ENCODE measurements at places on chromosomes 4 and X.

GRCh38 chrX:643911-644303 is 13.3 kb downstream of the SHOX start:
- no peak for DNase-seq

- DNase-seq = peak; percentile 79
Observed at GRCh38 chrX:38561126-38561868, at the start of gene TSPAN7. TSS of gene TSPAN7 (plus strand) at chrX:38561542. CDS start at chrX:38561547, 5 bp downstream.

DNA sequence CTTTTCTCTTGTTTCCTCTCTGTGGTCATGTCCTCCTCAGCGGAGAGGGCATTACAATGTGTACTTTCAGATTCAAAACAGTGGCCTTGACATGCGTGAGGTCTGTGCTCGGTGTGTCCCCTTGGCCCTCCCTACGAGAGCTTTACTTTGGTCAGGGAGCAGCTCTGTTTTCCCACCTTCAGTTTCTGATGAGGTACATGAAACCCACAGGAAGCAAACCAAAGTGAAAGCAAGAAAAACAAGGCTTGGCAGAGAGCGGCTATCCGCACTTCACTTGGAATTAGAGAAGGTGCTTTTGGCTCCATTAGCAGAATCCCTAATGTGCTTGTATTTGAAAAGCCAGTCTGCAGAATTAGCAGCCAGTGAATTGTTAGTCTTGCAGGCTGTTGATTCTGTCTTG is 19.5 kb upstream of the BOD1L1 start:
- DNase-seq = no peak

DNA sequence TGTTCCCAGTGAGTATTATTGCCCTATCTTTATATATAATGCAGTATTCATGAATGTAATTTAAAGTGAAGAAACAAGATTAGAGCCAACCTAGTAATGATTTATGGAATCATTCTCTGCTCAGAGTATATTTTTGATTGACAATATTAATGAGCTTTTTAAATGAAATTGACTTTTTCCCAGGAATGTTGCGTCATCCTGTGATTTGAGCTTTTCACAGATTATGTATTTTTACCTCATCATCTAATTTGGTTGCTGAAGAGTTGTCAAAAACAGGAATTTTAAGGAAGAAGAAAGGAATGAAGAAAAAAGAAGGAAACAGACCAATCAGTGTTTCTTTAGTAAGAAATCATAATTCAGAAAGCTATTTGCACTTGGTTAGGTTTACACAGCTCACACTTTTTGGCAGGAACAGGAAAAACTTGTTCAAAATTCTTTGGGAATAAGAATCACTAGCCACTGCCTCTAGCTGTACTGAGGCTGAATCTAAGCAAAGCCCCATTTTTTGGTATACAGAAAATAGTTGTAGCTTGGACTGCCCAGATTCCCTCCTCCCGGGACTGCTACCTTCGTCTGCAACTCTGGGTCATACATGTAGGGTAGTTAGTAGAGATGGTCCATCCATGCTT is 27.3 kb downstream of the EXOC1 start:
- no peak for DNase-seq

GRCh38 chr4:140315438-140315837 is 58.0 kb upstream of the SCOC start:
- no peak for DNase-seq

DNA sequence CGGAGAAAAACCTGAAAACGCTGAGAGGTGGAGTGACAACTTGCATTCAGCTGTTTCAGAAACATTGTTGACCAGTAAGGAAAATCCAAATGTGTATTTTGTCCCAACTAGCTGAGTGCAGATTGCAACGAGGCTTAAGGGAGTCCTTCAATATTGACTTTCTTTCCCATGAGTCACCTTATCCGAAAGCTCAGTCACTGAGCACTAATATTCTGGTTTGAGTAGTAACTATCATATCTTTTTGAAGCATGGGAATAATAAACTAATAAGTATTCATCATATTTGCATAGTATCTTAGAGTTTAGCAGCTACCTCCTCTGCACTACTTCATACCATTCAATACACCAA is 604.3 kb downstream of the PACRGL start:
- no peak for DNase-seq

DNA sequence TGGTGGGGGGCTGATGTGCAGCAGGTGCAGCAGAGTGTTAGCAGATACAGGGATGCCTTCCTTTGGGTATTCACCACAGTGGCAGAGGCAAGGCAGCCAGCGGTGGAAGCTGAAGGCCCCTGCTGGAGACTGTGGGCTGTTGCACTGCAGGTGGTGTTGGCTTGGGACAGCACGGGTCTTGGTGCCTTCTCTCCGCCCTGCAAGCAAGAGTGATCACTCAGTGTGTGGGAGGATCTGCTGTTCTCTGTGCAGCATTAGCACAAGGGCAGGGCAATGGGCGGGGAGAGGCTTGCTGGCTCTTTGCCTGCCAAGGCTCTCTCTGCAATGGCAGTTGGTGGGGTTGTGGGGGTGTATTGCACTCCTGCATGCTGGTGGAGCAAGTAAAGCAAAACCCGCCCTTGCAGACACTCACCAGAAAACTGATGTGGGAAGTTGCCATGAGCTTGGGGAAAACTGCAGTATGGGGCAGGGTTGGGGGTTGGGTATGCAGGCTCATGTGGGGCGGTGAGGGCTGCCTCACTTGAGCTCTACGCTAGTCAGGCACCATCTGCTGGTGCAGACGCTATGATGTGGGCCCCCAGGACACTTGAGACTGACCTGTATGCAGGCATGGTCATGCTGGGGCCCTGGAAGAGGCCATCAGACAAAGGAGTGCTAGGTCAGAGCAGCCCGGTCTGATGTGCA is 820.8 kb upstream of the GRIA3 start:
- no peak for DNase-seq

DNA sequence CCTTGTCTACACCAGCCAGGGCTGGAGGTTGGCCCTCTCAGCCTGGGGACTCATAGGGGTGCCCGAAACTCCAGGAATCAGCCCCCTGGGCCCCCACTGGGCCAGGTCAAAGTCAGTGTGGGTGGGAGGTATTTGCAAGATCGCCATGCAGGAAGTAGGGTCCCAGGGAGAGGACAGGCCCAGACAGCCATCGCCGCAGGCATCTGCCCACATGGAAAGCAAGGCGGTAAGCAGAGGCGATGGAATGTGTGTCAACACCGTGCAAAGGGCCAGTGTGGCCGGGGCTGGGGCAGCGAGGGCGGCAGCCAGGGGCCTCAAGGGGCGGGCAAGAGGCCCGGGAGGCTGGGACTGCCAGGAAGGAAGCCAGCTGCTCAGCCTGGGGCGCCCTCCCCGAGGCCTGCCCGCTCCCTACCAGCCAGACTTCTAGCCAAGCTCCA is 19.3 kb upstream of the DUSP9 start:
- no peak for DNase-seq

DNA sequence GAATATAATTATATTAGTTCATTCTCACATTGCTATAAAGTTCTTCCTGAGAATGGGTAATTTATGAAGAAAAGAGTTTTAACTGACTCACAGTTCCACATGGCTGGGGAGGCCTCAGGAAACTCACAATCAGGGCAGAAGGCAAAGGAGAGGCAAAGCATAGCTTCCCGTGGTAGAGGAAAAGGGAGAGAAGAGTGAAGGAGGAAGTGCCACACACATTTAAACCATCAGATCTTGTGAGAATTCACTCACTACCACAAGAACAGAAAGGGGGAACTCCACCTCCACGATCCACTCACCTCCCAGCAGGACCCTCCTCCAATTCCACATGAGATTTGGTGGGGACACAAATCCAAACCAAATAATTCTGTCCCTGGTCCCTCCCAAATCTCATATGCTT is 773.4 kb upstream of the INTU start:
- DNase-seq = no peak

GRCh38 chr4:10054571-10055041 is 33.3 kb upstream of the SLC2A9 start:
- DNase-seq = no peak

- no peak for DNase-seq
Observed at GRCh38 chr4:183178201-183178600, 79.1 kb downstream of the WWC2 start.

- DNase-seq = no peak
Observed at GRCh38 chr4:12703036-12703435, 781.1 kb downstream of the RAB28 start.

DNA sequence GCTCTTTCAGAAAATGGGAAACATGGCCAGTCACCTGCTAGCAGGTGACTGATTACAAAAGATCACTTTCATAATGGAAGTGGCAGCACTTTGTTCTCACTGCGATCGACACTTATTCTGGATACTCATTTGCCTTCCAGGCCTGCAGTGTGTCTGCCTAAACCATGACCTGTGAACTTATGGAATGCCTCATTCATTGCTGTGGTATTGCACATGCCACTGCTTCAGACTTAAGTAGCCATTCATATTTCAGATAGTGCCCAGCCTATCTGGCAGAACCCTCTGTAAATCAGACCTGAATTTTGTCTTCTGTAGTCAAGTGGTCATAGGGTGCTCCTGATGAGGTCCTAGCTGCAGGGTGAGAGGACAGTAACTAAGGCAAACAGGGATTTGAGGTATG is 23.3 kb upstream of the MGST2 start:
- no peak for DNase-seq

- no peak for DNase-seq
Observed at GRCh38 chrX:45632506-45632905, 431.8 kb upstream of the DIPK2B start.

GRCh38 chrX:8424912-8425311 is 39.7 kb upstream of the VCX3B start:
- DNase-seq = no peak

DNA sequence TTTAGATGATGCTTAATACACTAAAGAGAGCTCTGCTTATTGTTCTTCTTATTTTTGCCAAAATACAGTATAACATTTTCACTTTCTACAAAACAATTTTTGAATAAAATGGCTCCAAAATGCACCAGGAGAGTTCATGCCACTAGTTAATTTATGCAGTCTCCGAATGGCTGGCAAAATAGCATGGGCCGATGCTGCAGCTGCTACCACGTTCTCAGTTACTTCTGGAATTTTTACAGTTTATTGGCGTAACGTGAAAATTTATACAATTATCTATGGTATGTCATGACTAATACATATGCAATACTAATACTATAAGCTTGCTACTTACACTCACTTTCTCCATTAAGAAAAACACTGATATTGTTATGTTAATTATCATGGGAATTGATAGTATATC is 16.5 kb downstream of the KLHL13 start:
- DNase-seq = no peak

GRCh38 chr4:92733231-92733630 is 429.5 kb downstream of the GRID2 start:
- DNase-seq = no peak

- no peak for DNase-seq
Observed at GRCh38 chrX:10634392-10635161, 14.2 kb upstream of the MID1 start.

DNA sequence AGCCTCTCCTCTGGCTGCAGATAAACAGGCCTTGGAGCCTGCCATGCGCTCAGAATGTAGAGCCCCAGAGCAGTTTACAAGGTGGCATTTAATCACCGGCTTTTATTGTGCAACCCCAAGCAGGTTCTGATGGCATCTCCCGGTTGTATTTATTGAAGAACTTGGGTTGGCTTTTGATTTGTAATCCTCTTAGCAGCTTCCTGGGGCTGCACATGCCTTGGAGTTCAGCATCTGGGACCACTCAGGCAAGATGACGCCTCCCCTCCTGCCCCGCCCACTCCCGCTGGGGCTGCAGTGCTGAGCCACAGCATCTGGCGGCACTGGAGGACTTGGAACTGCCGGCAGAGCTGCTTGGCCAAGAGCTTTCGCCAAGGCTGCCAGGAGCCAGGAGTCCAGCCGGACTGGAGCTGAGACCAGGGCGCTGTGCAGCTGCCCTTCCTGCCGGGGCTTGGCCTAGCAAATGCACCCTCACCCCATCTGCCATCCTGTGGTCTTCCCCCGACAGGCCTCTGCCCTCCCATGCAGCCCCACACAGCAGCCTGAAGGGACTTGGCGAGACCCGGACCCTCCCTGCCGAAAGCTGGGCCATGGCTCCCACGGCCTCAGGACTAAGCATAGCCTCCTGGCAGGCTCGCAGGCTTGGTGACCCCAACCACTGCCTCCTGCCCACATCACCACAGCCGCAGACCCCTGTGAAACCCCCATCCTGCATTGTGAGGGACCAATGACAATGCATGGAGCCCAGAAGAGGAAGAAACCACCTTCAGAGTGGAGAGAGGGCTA is 5.4 kb downstream of the HTRA3 start:
- no peak for DNase-seq

- no peak for DNase-seq
Observed at GRCh38 chr4:10593130-10593529, 91.4 kb downstream of the CLNK start.
